Activated gamma-delta T cell (primary cell): ENCODE measurements at places on chromosomes 16 and 17.
A peak's percentile ranks its signal among the peaks of the same experiment; 100 is the strongest.

- no peak for DNase-seq
Observed at GRCh38 chr16:79045191-79045590, 555.3 kb downstream of the MAF start.

DNA sequence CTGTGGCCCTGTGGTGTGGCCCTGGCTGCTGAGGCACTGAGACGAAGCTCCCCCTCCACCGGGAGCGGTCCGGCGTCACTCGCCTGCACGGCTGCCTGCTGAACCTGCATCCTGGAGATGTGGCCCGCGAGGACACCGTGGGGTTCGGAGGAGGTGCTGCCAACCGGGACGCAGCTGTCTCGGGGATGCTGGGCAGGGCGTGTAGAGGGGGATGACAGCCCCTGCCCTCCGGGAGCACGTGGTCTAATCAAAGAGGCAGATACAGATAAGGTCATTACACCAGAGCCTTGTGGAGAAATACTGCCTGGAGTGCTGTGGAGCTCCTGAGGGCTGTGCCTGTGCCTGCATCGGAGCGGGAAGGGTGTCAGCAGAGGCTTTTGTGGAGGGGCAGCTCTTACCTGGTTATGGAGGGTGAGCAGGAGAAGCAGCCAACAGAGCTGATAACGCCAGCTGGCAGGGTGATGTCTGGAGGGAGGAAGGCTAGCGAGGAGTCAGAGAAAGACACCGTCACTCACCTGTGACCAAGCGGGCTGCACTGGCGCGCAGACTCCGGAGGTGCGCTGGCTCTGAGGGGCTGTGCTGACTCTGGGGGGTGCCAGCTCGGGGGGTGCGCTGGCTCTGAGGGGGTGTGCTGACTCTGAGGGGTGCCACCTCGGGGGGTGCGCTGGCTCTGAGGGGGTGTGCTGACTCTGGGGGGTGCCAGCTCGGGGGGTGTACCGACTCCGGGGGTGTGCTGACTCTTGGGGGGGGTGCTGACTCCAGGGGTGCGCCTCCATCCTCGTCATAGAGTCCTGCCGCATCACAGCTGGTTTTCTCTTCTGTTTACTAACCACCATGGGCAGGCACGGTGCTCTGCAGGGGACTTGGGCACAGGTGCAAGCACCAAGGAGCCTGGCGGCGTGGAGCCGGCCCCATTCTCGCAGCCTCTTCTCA lies 104.7 kb upstream of the CHMP6 start:
- no peak for DNase-seq

GRCh38 chr16:14449790-14450480 lies 180.1 kb downstream of the PARN start:
- no peak for DNase-seq

DNA sequence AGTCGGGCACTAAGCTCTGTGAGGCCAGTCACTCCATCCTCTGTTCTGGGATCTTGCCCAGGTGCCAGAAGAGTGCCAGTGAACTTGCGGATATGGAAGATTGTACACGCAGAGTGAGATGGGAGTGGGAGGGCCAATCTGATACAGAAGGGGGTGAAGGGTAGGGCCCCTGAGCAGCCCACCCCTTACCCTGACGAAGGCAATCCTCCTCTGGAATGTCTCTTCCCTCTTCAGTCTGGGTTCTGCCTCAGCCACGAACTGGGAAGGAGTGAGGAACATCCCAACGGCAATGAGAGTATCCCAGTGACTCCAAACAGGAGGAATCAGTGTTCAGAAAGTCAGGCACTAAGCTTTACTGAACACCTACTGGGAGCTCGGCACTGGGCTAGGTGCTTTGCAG lies 11.9 kb upstream of the PIK3R6 start:
- DNase-seq: no peak

GRCh38 chr16:66717776-66718175 lies 21.2 kb upstream of the CMTM4 start:
- no peak for DNase-seq

- no peak for DNase-seq
Observed at GRCh38 chr16:8588682-8589056, 1.6 kb downstream of the TMEM114 start.

DNA sequence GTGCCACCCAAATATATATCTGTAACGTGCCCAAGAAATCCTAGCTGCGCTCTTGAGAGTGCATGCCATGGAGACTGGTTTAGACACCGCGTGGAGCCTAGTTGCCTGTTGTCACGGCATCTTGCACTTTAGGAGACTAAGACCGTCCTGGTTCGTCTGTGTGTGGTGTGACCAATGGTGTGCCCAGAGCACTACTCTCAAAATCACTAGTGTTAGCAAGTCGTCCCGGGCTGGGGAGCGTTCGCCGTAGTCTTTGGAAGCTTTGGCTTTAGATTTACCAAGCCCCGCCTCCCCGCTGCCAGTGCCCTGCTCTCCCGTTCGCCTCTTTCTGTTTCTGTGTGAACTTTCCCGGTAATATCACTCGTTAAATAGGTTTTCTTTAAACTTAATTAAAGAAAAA lies 27.0 kb downstream of the CLUH start:
- DNase-seq: no peak

DNA sequence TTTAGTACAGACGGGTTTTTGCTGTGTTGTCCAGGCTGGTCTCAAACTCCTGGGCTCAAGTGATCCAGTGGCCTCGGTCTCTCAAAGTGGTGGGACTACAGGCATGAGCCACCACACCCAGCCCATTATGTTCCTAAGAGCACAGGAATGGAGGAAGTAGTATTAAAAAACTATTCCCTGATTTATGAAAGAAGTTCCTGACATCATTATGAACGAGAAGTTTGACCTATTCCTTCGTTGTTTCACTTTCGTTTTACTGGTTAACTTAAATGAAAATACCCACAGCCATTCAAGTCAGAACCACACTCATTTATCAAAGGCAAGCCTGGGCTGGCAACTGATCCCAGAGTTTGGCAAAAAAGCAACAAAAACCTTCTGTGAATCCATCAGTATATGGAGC lies 13.5 kb upstream of the CBX4 start:
- no peak for DNase-seq

GRCh38 chr17:82228278-82228841 lies 482 bp upstream of the SLC16A3 start:
- DNase-seq: peak; percentile 46

DNA sequence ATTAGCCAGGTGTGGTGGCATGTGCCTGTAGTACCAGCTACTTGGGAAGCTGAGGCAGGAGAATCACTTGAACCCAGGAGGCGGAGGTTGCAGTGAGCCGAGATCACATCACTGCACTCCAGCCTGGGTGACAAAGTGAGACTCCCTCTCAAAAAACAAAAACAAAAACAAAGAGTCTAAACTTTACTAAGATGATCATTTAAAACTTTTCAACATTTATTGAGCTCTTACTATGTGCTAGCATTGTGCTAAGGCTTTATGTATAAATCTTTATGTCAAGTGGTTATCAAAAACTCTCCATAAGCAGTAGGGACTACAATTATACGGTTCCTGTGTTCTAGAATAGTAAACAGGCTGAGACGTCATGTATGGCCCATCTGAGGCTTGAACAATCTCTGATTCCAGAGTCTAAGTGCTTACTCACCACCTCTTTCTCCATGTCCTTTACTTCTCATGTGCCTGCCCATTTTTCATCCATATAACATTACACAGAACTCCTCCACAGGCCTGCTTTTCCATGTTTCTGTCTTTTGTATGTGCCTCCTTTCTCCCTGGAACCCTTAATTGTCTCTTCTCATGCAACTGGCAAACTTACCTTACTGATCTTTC lies 66.7 kb downstream of the NUP88 start:
- no peak for DNase-seq
